Ascending aorta (tissue), 2 donors: ENCODE measurements at places on chromosomes 6 and 20. TPM values are rescaled to one million over a fixed set of nuclear protein-coding genes. Genes with fewer than 3 reads are reported as not detected.

DNA sequence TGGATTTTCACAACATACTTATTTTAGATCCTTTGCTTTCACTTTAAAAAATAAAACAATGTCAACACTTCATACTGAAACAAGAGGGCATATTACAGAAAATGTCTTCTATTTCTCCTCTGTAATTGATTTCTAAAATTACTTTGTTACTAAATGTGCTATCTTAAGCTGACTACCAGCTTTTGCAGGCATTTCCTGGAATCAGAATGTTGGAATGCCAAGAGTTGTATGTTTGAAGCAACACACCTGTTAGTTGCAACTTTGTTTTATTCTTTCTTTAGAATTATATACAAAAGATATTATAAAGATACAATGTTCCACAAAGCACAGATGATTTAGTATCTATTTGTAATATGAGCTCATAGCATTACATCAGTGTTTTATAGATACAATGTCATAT, 62.5 kb upstream of the TMEM170B start:
- DNase-seq: no peak

Gene DEFB129
- not detected for total RNA-seq

GRCh38 chr6:154986787-154987235, 8.3 kb upstream of the TIAM2 start:
- DNase-seq: no peak

- no peak for DNase-seq
These were observed 73.0 kb upstream of the PBOV1 start for GRCh38 chr6:138291036-138291848.

Gene ZC2HC1B
- total RNA-seq: not detected

Gene SNAI1
- total RNA-seq: 64.4 TPM

- DNase-seq: no peak
These were observed 531.3 kb upstream of the JAG1 start for GRCh38 chr20:11204926-11205768.

Gene MAPK13
- 7.7 TPM for total RNA-seq
